ENCODE measurements at places on chromosomes 7 and 10.
A peak's percentile ranks its signal among the peaks of the same experiment; 100 is the strongest.

GRCh38 chr10:59135275-59135674, 41.2 kb upstream of the PHYHIPL start:
- DNase-seq, result no peak

GRCh38 chr7:12054830-12055229, 156.3 kb upstream of the TMEM106B start:
- DNase-seq, result no peak

GRCh38 chr10:9291081-9291480, 1236.6 kb downstream of the GATA3 start:
- DNase-seq, result no peak

- DNase-seq, result no peak
Observed at GRCh38 chr10:14092799-14093198, 237.9 kb downstream of the FRMD4A start.

DNA sequence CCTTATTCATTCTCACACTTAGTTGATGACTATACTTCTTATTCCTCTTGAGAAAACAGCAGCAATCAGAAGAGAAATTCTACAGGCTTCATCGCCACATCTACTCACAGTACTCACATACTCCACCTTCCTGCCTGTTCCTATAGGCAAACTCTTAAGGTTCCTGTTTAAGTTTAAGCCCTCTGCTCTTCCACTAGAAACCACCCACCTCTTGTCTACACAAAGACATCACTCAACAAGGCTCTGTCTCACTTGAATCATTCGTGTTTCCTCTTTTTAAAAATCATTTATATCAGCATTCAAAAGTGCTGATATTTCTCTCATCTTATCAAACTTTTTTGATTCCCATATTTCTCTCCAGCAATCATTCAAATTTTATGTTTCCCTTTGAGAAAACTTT, 85.5 kb upstream of the ADO start:
- no peak for DNase-seq

GRCh38 chr10:122426829-122427228, 27.6 kb upstream of the ARMS2 start:
- no peak for DNase-seq

DNA sequence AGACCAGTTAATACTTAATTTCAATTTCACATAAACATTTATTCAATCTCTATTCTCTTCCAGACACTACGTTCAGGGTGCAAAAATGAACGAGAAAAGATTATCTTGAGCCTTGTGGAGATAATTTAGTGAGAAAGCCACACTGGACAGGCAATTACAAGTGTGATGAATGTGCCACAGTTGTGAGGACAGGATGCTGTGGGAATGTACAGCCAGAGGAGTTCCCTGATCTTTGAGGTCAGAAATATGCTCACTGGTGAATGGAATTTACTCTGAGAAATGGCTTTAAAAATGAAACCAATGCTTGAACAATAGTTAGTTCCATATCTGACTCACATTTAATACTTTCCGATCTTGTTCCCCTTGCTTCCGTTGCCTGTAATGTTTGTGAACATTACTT, 864.8 kb downstream of the GATA3 start:
- DNase-seq, result no peak

GRCh38 chr10:105952153-105952552, 1212.4 kb downstream of the SORCS1 start:
- DNase-seq, result peak; percentile 50

DNA sequence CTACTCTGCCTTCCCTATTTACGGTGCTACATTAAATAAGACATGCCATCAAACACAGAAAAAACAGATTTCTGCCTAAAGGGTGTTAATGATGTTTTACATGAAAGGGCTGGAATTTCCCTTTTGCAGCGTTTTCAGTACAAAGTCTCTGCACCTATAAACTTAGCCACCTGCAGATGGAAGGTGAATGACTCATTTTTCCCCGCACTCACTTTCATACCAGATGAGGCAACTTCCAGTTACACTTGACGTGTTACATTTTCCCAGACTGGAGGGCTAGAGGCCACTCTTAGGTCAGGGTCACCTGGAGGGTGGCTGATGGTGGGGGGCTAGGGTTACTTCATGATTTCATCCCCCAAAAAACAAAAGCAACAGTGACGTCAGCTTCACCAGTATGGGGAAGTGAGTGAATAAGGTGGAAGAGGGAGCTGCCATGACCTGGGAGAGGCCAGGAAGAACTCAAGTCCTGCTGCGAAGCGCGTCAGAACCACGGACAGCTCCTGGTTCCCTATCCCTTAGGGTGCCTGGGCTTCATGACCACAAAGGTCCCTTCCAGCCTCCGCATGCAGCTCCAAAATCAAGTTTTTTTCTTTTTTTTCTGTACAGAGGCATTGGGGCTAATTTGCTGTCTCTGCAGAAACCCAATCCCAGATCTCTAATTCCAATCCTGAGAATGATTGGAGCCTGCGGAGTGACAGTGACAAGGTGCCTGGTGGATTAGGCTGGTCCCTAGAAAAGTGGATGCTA, 94.0 kb downstream of the ADARB2 start:
- peak; percentile 76 for DNase-seq

- no peak for DNase-seq
Observed at GRCh38 chr10:126122881-126123280, 226.5 kb downstream of the FANK1 start.

DNA sequence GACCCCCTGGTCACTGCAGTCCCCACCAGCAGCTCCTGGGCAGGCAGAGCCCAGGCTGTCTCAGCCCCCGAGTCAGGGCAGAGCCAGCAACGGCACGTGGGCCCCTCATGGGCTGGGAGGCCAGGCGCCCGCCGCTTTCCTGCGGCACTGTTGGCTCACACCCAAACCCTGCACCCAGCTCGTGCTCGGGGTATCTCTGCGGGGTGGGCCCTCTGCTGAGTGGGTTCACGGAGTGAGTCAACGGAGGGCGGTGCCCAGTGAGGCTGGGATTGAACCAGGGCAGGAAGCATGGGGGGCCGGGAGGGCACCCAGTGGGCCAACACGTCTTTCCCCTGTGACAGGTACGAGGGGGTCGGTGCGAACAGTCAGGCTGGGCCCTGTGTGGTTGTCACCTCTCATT, 28.9 kb downstream of the ADAP1 start:
- DNase-seq, result no peak

GRCh38 chr10:128111696-128112095, 14.5 kb downstream of the MKI67 start:
- DNase-seq, result no peak

DNA sequence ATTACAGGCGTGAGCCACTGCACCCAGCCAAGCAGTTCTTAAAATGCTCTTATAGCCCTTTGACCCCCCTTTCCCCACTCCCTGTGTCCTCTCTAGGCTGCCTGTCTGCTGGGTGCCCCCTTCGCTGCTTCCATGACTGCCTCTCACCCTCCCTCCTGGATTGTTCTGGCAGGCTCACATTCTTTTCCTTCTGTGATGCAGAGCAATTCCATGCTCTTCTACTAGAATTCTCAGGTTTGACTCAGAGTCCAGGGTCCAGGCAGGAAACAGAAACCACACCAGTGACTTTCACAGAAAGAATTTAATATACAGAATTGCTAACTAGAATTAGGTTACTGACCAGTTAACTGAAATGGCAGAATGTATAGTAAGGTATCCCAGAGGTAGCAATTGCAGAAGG, 244.8 kb downstream of the BAMBI start:
- DNase-seq, result no peak

GRCh38 chr10:69716711-69717560, 84.8 kb upstream of the COL13A1 start:
- peak; percentile 83 for DNase-seq

DNA sequence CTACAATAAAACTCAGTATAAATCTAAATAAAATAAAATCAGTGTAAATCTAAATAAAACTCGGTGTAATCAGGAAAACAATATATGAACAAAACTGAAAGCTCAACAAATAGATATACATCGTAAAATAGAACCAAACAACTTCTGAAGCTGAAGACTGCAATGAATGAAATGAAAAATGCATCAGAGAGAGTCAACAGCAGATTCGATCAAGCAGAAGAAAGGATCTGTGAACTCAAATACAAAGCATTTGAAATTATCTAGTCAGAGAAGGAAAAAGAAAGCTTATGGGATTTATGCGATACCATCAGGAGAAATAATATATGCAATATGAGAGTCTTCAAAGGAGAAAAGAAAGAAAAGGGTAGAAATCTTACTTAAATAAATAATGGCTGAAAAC, 255.0 kb downstream of the BICC1 start:
- DNase-seq, result no peak

GRCh38 chr10:65898055-65898454, 1027.8 kb upstream of the LRRTM3 start:
- DNase-seq, result no peak

- DNase-seq, result peak; percentile 82
Observed at GRCh38 chr7:76282344-76283253, 19.9 kb upstream of the HSPB1 start.

GRCh38 chr10:88089498-88089897, 226.1 kb downstream of the PTEN start:
- DNase-seq, result no peak

- DNase-seq, result no peak
Observed at GRCh38 chr10:121305066-121305465, 293.2 kb downstream of the FGFR2 start.

GRCh38 chr7:139995017-139995915, 67.5 kb downstream of the PARP12 start:
- no peak for DNase-seq

GRCh38 chr7:81053623-81054022, 134.8 kb upstream of the SEMA3C start:
- no peak for DNase-seq

All from ecto neural progenitor cell (in vitro differentiated cells).